ENCODE measurements at places on chromosomes 16 and 17.

- no peak for DNase-seq
Observed at GRCh38 chr17:79029327-79030009, 5.5 kb downstream of the C1QTNF1 start.

GRCh38 chr16:84143784-84144199 lies 1.2 kb downstream of the HSDL1 start:
- DNase-seq = no peak

DNA sequence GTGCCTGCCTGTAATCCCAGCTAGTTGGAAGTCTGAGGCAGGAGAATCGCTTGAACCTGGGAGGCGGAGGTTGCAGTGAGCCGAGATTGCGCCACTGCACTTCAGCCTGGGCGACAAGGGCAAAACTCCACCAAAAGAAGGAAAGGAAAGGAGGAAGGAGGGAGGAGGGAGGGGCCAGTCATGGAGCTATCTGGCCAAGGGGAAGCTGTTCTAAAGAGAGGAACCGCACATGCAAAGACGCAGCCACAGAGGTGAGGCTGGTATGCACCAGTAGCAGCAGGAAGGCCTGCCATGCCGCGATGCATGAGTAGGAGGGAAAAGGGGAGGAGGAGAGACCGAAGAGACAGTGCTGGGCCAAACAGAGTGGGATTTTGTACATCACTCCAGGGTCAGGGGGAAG lies 35.9 kb downstream of the HSBP1 start:
- DNase-seq = no peak

DNA sequence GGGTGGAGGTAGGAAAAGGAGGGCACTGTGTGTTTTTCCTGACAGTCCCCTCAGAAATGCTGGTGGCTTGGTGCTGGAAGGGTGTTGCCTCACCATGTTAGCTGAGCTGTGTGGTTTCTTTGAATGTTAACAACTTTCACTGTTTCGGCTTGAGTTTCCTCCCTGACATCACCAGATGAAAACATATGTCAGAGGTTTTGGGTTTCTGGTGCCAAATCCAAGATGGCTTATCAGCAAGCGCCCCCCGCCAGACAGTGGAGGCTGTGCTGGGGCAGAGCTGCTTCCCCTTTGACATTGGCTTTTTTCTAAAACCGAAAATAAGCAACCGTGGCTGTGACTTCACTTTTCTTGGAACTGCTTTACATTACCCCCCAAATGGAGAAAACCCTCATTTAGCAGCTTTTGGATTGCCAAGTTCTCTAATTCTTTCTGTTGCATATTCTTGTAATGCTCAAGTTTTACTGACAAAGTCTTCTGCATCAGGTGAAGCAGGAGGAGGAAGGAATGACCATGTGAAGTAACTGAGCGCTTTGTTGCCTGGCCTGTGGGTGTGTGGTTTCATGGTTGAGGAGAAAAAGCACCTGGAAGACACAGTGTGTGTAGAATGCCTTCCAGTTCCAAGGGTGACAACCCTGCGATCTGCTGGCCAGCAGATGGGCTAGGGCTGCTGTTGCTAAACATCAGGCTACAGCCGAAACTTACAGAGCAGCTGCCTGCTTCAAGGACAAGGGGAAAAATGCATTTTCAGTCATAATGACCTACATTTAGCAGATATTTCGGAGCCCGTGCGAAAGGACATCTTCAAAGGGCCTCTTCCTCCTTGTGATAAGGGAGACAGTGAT lies 9.7 kb downstream of the RMI2 start:
- DNase-seq = peak; percentile 65

DNA sequence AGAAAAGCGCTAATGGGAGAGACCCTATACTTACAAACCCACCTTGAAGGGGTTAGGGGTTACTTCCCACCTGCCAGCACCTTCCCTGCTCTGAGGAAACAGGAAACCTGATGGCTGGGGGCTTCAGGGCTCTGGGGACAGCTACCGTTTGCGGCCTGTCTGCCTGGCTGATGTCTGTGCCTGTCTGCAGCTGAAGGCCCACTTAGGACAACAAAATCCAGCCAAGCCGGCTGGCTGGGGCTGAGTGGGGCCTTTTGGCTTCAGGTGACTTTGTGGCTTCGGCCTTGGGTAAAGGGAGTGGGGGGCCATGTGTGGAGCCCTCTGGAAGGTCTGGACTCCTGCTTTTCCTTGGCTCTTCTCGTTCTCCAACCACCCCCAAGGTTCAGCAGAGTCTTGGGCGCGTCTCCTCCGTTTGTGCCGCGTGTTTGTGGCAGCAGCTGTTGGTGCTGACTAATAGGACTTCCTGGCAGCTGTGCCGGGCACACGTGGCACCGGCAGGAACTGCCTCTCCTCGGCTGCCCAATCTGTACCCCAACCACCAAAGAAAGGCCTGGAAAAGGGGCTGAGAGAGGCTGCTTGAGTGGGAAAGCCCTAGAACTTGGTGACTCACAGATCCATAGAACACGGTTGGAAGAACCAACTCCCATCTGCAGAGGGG lies 186.7 kb downstream of the MSI2 start:
- peak; percentile 42 for DNase-seq

DNA sequence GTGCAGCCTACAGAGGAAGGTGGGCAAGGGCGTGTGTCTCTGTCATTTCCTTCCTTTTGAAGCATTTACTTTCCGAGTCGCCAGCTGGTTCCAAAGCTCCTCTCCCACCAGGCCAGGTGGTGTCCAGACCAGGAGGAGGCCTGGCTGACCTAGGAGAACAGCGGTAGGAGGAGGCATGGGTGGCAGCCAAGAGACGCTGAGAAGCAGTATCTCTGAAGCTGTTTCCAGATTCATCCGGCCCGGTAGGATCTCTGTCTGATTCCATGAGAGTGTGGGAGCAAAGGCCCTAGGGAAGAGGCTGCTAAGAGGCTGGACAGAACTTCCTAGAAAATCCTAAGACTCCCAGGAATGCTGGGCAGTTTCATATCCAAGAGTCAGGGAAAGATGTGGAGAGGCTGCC lies 20.3 kb downstream of the MEOX1 start:
- DNase-seq = no peak

DNA sequence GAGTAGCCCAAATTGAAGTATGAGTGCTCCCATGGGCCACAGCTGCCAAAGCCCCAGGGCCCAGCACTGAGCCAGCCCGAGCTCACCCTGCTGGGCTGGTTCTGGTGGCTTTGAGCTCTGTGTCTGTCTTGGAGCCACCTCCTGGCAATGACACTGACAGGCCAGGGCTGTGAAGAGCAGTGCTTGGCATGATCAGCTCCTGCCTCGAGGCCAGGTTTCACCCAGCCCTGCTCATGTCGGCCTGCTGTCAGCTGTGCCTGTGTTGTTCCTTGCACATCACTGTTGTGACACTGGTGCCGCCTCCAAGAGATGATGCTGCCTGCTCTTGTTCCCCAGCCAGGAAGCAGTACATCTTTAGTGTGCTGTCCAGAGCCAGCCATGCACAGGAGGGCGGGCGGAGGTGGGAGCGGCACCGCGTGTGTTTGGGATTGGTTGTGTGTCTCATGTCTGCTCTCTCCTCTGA lies 26.0 kb downstream of the PLD6 start:
- no peak for DNase-seq

DNA sequence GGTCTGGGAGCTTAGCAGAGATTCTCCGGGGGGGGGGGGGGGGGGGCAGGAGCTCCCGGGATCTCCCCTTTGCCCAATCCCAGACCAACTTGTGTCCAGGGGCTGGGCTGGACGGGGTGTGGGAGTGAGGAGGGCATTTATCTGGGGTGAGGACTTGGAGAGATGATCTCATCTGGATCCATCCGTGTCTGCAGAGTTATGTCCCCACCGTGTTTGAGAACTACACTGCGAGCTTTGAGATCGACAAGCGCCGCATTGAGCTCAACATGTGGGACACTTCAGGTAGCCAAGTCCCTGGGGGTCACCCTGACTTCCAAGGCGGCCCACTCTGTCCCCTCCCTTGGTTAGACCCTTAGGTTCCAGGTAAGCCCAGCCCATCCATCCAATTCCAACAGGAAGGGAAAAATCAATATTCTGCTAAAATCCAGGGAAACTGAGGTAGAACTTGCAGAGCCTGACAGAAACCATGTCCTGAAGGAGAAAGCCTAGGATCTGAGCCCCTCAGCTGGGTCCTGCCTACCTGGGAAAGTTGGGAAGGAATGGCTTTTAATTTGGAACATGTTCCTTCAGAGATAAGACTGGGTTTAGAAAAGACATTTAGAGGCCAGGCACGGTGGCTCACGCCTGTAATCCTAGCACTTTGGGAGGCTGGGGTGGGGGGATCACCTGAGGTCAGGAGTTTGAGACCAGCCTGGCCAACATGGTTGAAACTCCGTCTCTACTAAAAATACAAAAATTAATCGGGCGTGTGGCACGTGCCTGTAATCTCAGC lies 921 bp downstream of the RND2 start:
- DNase-seq = no peak

DNA sequence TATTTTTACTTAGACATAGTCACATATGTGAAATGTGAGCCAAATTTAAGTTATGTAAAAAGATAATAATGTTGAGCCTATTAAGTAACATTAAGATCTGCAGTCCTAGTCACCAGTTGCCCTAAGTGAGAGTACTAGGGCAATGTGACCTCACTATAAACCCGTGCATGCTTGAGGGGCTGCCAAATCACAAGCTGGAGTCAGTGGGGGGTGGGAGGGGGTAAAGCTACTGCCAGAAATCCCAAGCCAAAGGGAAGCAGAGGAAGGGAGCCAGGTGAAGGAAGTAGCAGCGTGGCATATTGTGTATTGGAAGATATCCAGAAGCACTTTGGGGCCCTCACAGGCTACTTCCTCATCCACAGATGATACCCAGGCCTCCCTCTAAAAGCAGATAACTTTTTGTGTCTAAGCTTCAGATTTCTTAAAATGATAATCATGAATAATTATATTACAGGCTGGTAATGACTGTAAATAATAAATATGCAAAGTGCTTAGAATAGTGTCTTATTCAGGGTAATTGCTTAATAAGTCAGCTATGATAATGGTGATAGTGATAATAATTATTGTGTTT lies 134.1 kb downstream of the CA10 start:
- DNase-seq = no peak

GRCh38 chr17:17347234-17347955 lies 44.2 kb downstream of the NT5M start:
- DNase-seq = no peak

GRCh38 chr16:28009586-28010373 lies 53.7 kb downstream of the GSG1L start:
- no peak for DNase-seq

DNA sequence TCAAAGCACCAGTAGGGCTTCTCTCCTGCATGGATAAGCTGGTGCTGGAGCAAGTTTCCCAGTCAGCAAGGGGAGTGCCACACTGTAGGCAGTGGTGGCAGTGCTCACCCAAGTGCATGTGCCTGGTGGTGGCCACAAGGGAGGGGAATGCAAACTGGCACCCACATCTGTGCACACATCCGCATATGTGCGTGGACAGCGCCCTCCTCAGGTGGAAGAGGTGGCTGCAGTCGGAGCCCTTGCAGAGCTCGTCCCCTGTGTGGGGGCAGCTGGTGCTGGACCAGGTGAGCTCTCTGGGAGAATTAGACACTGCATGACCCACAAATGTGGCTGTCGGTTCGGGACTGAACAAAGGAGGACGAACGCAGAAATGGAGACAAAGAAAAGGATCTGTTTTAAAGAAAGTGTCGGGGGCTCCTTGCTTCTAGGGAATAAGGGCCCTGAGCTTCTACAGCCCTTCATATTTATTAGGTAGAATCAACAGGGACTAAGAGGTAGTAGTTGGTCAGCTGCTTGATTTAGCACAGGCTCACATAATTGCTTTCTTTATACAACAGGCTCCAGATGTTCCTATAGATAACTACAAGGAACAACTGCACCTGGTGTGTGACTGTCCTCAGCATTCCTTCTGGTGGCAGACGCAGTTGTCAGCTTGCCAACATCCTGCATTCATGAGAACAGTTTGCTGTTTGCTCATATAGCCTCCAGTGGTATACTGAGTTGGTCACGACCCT lies 5.3 kb upstream of the ZNF689 start:
- DNase-seq = peak; percentile 39

DNA sequence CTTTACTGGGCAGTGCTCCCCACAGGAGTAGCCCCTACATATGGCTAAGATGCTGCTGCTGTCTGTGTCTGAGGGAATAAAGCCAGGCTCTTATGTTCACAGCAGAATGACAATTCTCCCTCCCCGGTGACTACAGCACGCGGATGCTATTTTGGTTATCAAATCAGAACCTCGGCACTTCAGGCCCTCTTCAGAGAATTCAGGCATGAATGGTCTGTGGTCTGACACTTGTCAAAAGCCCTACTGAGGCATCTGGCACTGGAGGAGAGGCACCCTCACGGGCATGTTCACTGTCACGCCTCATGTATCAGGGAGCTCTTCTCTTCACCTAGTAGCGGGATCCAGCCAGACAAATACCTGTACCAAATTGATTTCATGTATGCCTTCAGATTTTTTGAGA lies 30.4 kb downstream of the KIAA0513 start:
- no peak for DNase-seq

GRCh38 chr17:61000911-61001310 lies 323.3 kb downstream of the BCAS3 start:
- DNase-seq = no peak

GRCh38 chr17:29883497-29883896 lies 46.5 kb downstream of the SSH2 start:
- DNase-seq = no peak

DNA sequence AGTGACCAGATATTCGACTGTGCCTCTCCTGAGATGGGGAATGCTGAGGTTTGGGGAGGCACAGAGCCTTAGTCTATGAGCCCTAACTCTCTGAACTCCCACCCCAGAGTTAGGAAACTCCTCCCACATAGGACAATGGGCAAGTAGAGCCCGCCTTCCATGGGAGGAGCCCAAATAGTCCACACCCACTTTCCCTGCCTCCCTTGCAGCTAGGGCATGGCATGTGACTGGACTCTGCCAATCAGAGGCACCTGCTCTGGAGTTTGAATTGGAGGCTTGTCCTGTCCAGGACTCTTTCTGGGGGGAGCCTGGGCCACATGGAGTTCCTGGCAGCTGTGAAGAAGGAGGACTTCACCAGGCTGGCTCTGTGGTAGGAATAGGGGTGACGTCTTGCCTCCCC lies 48.4 kb downstream of the SOCS1 start:
- DNase-seq = no peak

DNA sequence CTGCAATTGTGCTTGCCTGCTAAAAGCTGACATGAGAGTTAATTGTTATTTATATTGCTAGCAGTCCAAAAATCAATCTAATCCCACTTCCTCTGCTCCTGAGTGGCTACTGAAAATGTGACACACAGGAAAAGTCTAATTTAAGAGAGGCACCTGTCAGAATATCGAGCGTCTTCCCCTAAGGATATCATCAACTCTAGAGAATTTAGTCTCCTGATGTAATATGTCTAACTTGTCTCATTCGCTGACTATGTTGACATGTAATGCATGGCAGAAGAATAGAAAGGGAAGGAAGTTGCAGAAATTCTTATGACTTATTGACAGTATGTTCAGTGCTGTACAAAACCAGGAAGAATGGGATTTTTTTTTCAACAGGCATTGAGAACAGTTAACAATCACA lies 893.4 kb upstream of the CDH8 start:
- DNase-seq = no peak

- no peak for DNase-seq
Observed at GRCh38 chr17:57939797-57940196, 15.4 kb downstream of the CUEDC1 start.

- DNase-seq = no peak
Observed at GRCh38 chr17:57584050-57584551, 161.0 kb downstream of the CCDC182 start.

GRCh38 chr16:27448532-27449433 lies 46.8 kb downstream of the IL21R start:
- DNase-seq = no peak

- DNase-seq = no peak
Observed at GRCh38 chr16:85696781-85697180, 8.0 kb upstream of the GINS2 start.

- no peak for DNase-seq
Observed at GRCh38 chr16:22325598-22326368, 28.6 kb downstream of the POLR3E start.

Measured in activated gamma-delta T cell treated with anti-CD3 and anti-CD28 coated beads, Interleukin-2, amount 50 U/mL, for 16 hours (primary cell).